ENCODE measurements at places on chromosomes 2 and 18.

GRCh38 chr2:203636588-203637470, 69.6 kb upstream of the CD28 start:
- peak; percentile 61 for DNase-seq

GRCh38 chr18:67901573-67901972, 385.1 kb upstream of the DSEL start:
- no peak for DNase-seq

DNA sequence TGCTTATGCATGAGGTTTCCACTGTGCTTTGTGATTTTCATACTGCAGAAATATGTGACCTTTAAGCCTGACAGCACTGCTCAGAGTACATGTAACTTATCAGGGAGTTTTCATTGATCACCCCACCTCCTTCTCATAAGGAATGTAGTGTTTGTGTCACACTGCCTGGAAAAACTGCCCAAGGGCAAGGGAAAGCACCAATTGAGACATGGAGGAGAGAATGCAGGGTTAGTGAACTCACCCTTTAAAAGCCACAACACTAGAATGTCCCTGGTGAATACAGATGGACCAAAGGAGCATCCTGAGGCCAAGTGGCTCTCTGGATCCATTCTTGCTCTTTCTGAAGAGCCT, 147.2 kb upstream of the SPATS2L start:
- peak; percentile 51 for DNase-seq

- no peak for DNase-seq
Observed at GRCh38 chr2:238406221-238406997, 20.3 kb upstream of the ASB1 start.

DNA sequence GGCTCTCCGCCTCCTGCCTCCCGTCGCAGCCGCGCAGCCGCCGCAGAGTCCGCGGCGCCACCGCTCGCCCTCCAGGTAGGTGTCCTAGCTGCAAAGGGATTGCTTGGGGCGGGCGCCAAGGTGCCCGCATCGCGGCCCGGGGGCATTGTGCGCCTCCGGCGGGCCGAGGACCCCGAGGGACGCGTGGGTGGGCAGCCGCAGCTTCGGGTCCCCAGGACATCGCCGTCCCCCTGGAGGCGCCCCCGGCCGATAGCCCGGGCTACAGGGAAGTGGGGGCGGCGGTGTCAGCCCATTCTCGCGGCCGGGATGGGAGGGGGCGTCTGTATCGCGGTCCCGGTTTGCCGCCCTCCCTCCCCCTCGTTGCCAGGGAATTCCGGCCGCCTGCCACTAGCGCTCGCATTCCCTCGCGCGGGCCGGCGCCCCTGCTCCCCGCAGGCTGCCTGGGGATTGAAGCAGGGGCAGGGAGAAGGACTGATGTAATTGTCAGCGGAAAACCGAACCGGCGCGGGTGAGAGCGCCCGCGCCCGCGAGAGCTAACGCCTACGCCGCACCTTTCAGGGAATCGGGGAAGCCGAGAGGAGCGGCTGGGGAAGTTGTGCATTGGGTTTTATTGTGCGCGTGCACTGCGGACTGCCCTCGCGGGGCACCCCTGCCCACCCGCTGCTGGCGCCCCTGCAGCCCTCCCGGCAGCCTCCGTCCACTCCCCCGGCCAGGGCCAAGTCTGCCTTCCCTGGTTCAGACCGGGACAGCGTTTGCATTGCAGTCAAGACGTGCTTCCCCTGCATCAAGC, 483 bp downstream of the OSBPL6 start:
- DNase-seq, result peak; percentile 71

- no peak for DNase-seq
Observed at GRCh38 chr18:61785588-61785987, 107.2 kb downstream of the RNF152 start.

GRCh38 chr2:234363011-234363487, 133.8 kb downstream of the ARL4C start:
- DNase-seq, result peak; percentile 18

DNA sequence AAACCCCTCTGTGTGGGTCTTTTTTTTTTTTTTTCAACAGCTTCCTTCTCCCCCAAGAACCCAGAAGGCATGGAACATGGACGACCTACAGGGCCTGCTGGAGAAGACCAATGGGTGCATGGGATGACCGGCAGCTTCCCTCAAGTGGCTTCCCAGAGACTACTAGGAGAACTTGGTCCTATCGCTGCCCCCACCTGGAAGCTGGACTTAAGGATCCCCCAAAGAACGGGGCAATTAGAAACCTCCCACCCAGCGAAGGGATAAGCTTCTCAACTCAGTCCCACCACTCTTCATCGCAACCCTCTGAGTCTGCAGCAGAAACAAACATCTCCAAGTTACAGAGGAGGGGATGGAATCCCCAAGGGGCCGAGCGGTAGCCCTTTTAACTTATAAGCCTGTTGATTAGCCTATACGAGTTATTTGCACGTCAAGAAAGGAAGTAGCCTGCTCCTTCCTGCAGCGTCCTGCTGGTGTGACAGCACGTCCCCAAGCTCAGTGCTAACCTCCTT, 1.4 kb downstream of the ACTR1B start:
- no peak for DNase-seq

- no peak for DNase-seq
Observed at GRCh38 chr2:218924757-218925156, 34.7 kb upstream of the CDK5R2 start.

- DNase-seq, result no peak
Observed at GRCh38 chr2:71951718-71952404, 195.8 kb downstream of the CYP26B1 start.

- DNase-seq, result peak; percentile 82
Observed at GRCh38 chr2:120729406-120730399, 6.0 kb upstream of the GLI2 start.

- peak; percentile 12 for DNase-seq
Observed at GRCh38 chr2:206083602-206084438, 2.2 kb downstream of the INO80D start.

DNA sequence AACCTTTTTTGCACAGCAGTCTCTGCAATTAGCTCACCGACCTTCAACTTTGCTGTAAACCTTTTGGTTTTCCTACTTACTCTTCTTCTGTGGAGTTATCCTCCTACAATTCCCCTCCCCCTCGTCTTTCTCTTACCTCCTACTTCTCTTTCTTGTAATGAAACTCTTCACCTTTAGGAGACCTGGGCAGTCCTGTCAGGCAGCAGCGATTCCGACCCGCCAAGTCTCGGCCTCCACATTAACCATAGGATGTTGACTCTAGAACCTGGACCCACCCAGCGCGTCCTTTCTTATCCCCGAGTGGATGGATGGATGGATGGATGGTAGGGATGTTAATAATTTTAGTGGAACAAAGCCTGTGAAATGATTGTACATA, 8.3 kb downstream of the TBR1 start:
- DNase-seq, result no peak

GRCh38 chr2:160703648-160704585, 210.3 kb upstream of the RBMS1 start:
- DNase-seq, result peak; percentile 48

GRCh38 chr2:144454466-144455287, 65.2 kb downstream of the ZEB2 start:
- DNase-seq, result peak; percentile 50

- no peak for DNase-seq
Observed at GRCh38 chr2:103605071-103605780, 843.4 kb downstream of the TMEM182 start.

GRCh38 chr2:166593403-166593802, 99.4 kb upstream of the SCN7A start:
- peak; percentile 57 for DNase-seq

DNA sequence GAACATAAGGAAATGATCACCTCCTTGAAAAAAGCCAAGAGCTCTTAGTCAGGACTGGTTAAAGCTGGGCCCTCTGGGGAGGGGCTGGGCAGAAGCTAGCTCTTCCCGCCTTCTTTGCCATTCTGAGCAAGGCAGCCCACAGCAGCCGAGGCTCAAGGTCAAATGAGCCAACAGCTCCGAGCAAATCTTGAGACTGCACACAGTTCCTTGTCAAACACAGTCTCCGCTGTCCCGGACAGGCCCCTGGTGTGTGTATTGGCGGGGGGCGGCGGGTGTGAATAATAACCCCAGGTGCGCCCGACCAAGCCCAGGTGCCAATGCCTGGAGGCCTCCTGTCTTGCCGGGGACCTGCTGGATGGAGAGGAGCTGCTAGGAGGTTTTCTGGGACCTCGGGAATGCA, 46.4 kb upstream of the ACAA2 start:
- no peak for DNase-seq

- DNase-seq, result no peak
Observed at GRCh38 chr18:57444301-57444759, 9.2 kb downstream of the ONECUT2 start.

Data from foreskin fibroblast (primary cell).